Skeletal muscle tissue (tissue), 5 donors: ENCODE measurements at places on chromosomes 3 and 15. TPM values are rescaled to one million over a fixed set of nuclear protein-coding genes. Genes with fewer than 3 reads are reported as not detected.

CISH gene
- total RNA-seq, result 4.7 TPM

DYNLT2B gene
- 4.2 TPM for total RNA-seq

SERPINI1 gene
- total RNA-seq, result 17.7 TPM

PTH1R gene
- total RNA-seq, result 9.4 TPM

KLF15 gene
- total RNA-seq, result 2.6 TPM

ELL3 gene
- total RNA-seq, result 4.2 TPM

PPP1R2 gene
- total RNA-seq, result 42.8 TPM

STARD5 gene
- total RNA-seq, result 2.1 TPM

TM6SF1 gene
- 28.7 TPM for total RNA-seq
